ENCODE measurements at places on chromosomes 7 and 10.

GRCh38 chr10:88901984-88902789 lies 22.1 kb downstream of the STAMBPL1 start:
- DNase-seq = no peak

GRCh38 chr10:110420401-110421193 lies 77.1 kb upstream of the DUSP5 start:
- DNase-seq = no peak

- no peak for DNase-seq
Observed at GRCh38 chr10:17235136-17235535, 7.1 kb downstream of the VIM start.

DNA sequence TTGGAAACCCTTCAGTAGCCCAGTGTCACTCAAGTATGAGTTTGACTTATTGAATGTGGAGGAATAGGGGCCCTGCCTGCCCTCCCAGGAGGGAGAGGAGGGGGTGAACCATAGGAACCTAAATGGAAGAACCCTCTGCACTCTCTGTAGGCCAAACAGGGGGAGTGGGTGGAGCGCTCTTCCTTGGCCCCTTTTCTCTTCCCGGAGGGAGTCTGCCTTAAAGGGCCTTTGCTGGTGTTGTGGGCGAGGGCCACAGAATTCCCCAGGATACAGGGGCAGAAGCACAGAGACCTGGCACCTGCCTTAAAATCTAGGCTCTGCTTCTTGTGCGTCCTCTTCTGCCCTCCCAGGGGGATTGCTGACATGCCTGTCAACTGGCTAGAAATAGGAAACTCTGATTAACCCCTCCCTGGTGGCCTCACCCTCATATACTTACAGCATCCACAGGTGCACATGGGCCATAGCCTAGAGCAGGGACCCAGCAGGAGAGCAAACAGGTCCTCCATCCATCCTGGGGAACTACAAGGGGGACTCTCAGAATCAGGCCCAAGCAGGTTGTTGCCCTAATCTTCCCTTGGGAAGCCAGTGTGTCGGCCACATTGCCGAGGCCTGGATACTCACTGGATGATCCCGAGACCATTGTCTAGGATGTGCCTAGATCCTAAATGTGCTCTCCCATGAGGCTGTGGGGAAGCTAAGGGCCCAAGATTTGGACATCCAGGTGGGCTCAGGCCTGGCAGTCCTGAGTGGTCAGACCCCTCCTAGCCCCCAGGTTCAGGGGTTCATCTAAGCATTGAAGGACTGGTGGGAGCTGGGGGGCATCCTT lies 3.4 kb downstream of the TRIM8 start:
- DNase-seq = peak; percentile 27

GRCh38 chr7:71308096-71308495 lies 176.2 kb downstream of the GALNT17 start:
- DNase-seq = no peak

- DNase-seq = no peak
Observed at GRCh38 chr7:36456548-36456947, 66.9 kb downstream of the ANLN start.

DNA sequence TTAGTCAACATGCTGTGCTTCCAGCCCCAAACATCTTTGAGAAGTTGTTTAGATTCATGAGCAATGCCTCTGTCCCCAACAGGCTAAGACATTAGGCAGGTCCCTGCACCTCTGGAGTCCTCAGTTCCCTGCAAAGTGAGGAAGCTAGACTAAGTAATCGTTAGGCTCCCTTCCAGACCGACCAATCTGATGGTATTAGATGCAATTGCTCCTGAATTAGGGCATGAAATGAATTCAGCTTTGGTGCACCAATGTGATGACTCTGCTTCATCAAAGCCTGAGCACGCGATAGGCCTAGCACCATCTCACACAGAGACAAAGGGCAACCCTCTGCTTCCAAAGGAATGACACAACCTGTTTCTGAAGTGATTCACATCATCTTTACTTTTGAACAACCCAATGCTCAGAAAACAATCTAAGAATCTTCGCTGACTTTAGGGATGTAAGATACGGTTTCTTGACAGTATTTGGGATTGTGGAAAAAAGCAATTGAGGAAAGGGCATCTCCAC lies 723 bp upstream of the TES start:
- DNase-seq = no peak

DNA sequence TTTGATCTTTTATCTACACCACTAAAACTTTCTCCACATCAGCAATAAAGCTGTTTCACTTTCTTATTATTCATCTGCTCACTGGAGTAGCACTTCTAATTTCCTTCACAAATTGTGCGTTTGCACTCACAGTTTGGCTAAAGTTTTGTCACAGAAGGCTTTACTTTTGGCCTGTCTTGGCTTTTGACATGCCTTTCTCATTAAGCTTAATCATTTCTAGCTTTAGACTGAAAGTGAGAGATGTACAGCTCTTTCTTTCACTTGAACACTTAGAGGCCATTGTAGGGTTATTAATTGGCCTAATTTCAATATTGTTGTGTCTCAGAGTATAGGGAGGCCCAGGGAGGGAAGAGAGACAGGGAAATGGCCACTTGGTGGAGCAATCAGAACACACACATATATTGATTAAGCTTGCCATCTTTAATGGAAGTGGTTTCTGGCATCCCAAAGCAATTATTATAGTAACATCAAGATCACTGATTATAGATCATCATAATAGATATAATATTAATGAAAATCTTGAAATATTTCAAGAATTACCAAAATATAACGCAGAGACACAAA lies 512.5 kb downstream of the ETV1 start:
- DNase-seq = no peak

- peak; percentile 57 for DNase-seq
Observed at GRCh38 chr7:7201578-7202374, 19.4 kb downstream of the C1GALT1 start.

DNA sequence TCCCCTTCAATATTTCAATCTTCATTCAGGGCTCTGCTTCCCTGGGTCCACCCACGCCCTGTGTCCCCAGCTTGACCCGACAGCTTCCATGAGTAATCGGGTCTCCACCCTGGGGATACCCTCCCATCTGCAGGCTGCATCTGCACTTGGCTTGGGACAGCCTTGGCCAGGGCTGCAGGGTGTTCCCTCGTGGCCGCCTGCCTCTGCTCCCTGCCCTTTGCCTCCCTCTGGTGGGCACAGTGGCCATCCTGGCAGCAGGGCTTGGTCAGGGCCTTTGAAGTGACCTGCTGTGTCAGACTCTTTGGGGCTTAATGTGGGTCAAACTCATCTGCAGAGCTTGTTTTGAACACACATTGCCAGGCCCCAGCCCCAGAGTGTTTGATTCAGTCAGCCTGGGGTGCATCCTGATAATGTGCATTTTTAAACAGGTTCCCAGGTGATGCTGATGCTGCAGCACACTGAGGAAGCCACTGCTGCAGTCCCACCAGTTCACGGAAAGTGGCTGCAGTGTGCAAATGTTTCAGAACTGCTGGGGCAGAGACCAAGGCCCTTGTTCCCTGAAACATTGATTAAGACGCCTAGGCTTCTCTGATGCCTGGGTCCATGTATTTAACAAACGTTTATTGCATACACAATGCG lies 80.7 kb upstream of the SEC61G start:
- no peak for DNase-seq

DNA sequence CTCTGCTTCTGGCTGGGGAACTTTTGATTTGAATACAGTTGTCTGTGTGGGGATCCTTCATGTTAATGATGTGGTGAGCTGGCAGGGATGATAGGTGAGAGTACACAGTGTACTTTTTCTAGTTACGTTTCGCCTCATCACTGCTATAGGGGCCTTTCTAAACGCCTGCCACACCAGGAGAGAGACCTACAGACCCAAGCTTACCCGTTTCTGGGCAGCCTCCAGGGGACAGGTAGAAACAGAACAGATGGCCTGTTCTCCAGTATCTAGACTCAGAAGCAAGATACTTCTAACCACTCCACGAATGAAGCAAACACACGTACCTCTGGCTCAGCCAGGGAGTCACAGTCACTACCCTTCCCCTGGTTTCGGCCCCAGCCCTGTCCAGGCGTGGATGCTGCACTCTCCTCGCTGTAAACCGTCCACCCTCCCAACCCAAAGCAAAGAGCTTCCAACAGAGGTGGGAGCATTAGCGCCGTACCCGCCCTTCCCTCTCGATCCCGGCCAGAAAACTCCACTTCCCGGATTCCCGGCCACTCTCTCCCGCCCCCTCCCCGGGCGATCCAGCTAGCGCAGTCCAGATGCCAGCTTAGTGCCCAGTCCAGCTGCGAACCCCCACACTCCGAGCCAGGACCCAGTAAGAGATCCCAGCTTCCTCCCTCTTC lies 1.2 kb downstream of the CCDC6 start:
- peak; percentile 19 for DNase-seq

Data from memory B cell (primary cell).